MG63 (cell line): ENCODE measurements at places on chromosomes 6 and 20. TPM values are rescaled to one million over a fixed set of nuclear protein-coding genes. Genes with fewer than 3 reads are reported as not detected.

GLP1R gene
- total RNA-seq: not detected in 2 replicates

TTLL9 gene
- not detected in 2 replicates for total RNA-seq

SYCP2 gene
- 0.16 and 1.2 TPM in 2 replicates for total RNA-seq

DNA sequence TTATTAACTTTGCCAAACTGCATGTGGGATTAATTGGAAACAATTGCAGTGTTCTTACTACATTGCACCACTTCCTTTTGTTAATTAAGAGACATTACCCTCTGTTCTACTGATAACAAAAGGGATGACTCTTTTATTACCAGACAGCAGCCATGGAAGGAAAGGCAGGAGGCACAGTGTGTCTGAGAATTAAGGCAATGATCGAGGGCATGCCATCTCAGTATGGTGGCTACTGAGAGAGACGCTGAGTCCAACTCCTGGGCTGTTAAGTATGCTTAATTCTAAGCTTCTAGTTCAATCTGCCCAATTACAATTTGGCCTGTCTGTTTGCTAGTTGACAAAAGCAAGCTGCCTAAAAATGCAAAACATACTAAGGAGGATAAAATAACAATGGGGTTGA lies 227.4 kb downstream of the PHACTR1 start:
- no peak for DNase-seq

GRCh38 chr20:10602221-10602871 lies 71.5 kb downstream of the JAG1 start:
- no peak for DNase-seq

DNA sequence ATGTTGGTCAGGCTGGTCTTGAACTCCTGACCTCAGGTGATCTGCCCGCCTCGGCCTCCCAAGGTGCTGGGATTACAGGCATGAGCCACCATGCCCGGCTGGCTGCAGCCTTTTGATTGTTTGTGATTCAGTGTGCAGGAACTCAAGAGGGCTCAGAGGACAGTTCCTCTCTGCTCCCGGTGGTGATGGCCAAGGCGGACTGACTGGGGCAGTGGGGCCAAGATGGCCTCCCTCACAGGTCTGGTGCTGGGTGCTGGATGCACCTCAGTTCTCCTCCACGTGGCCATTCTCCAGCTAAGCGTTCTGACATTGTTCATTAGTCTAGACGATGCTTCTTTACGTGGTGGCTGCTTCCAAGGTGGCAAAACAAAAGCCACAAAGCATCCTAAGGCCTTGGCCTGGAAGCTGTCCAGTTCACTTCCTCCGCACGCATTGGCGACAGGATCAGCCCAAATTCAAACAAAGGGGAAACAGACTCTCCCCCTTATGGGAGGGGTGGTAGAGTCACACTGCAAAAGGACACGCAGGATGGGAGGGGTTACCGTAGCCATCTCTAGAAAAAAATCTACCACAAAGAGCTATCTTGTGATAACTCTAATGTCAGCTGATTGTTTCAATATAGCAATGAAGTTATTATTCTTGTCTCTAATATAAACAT lies 146.9 kb downstream of the FOXC1 start:
- no peak for DNase-seq

DNA sequence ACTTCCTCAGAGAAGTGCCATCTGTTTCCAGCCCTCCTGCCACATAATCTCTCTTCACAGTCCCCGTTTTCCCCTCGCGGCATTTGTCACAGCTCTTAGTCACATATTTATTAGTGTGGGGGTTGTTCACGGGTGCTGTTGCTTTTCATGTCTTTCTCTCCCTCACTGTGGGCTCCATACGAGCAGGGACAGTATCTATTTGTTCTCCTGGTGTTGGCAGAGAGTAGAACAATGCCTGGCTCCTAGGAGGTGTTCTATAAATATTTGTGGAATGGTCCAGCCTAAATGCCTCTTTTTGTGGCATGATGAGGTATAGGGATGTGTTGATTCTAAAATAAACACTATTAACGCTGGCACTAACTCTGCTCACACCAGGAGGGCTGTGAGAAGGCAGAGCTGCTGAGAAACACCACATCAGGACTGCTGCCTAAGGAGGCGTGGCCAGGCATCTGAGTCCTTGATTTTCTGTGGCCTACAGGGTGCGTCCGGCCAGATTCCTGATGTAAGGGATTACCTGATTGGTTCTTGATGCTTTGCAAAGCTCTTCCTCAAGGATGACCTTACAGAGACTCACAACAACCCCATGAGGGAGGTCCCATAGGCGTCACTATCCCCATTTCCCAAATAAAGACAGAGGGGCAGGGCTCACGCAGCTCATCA lies 219.8 kb upstream of the ARID1B start:
- peak; percentile 95 for DNase-seq
